ENCODE measurements at places on chromosomes 11 and 22. TPM values are rescaled to one million over a fixed set of nuclear protein-coding genes. Genes with fewer than 3 reads are reported as not detected.
A peak's percentile ranks its signal among the peaks of the same experiment; 100 is the strongest.

DNA sequence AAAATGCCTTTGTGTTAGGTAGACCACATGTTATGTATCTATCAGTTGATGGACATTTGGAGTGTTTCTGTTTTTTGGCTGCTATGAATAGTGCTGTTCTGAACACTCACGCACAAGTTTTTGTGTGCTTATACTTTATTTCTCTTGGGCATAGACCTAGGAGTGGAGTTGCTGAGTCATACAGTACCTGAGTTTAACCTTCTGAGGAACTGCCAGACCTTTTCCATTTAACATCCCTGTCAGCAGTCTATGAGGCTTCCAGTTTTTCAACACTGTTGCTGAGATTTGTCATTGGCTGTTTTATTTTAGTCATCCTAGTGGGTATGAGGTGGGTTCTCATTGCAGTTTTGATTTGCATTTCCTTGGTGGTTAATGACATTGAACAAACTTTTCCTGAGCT lies 4.4 kb downstream of the CTTN start:
- no peaks in the 10 kb centered on the region for H3K4me1 ChIP-seq
- H3K27ac ChIP-seq, result no peak overlapping the region
- no peak overlapping the region for H3K4me3 ChIP-seq

DNA sequence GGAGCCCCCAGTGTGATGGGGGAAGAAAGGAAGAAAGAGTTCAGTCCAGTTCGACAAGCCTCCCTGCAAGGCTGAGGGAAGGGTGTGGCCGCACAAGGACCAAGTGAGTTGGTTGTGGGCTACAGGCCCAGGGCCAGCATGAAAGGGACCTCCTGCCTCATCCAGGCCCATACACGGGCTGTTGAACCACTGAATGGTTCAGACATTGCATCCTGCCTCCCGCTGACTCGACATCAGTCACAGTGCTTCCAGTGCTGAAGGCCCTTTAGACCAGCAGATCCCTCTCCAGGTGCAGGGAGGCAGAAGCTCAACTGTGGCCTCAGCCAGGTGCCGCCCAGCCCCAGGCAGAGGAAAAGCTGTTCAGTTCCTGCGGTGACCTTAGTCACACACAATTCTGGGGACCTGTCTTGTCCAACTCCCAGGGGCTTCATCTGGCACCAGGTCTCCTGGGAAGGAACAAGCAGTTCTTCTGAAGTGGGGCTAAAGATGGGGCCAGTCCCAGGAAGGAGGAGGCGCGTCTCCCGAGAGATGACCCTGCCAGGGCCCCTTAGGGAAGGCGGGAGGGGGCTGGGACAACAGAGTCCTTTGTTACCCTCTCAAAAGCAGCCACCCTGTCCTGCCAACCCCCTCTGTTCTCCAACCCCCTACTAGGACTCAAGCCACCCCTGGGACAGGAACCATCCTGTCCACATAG lies 6.6 kb downstream of the ARRB1 start:
- no peak overlapping the region for H3K27ac ChIP-seq
- DNase-seq, result no peak
- no peaks in the 10 kb centered on the region for H3K27me3 ChIP-seq
- no peaks in the 10 kb centered on the region for H3K36me3 ChIP-seq
- no peak overlapping the region for H3K4me3 ChIP-seq

GRCh38 chr11:128480066-128480465 lies 107.3 kb downstream of the ETS1 start:
- no peaks in the 10 kb centered on the region for H3K27me3 ChIP-seq
- H3K4me3 ChIP-seq, result no peak overlapping the region
- no peak for DNase-seq

- H3K4me3 ChIP-seq, result peak overlapping the region; percentile 68
- no peaks in the 10 kb centered on the region for H3K4me1 ChIP-seq
- no peak overlapping the region for H3K27ac ChIP-seq
- DNase-seq, result peak; percentile 38
- no peaks in the 10 kb centered on the region for H3K36me3 ChIP-seq
Observed at GRCh38 chr11:102268985-102269470, 48.3 kb upstream of the BIRC3 start.

The NLRP14 gene
- total RNA-seq, result not detected

The ALDH3B2 gene
- not detected for total RNA-seq

The TMPRSS13 gene
- 0.50 TPM for total RNA-seq

The PRRG4 gene
- total RNA-seq, result 1.2 TPM

The NPAS4 gene
- 1.6 TPM for total RNA-seq
